ENCODE measurements at places on chromosomes 2 and 18.
A peak's percentile ranks its signal among the peaks of the same experiment; 100 is the strongest.

GRCh38 chr2:96835830-96836229 is 8.0 kb downstream of the ANKRD23 start:
- DNase-seq: no peak

DNA sequence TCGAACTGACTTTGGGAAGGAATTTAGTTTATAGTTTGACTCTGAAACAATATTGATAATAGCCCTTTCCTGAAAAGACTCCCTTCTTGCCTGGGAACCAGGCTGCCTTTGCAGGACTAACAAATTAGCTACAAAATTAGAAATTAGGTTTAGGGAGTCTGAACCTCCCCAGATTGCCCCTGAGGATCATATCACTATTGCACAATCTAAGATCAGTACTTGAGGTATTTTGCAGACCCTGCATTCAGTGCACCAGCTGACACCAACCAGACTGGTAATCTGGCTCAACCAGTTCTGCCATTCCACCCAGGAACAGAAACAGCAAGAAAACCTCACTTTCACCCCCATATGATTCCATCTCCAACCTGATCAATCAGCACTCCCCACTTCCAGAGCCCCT is 131.8 kb upstream of the GALNT5 start:
- no peak for DNase-seq

- DNase-seq: no peak
These were observed 695.3 kb downstream of the SATB2 start for GRCh38 chr2:198762441-198762840.

GRCh38 chr18:33355263-33355662 is 85.3 kb downstream of the CCDC178 start:
- no peak for DNase-seq

DNA sequence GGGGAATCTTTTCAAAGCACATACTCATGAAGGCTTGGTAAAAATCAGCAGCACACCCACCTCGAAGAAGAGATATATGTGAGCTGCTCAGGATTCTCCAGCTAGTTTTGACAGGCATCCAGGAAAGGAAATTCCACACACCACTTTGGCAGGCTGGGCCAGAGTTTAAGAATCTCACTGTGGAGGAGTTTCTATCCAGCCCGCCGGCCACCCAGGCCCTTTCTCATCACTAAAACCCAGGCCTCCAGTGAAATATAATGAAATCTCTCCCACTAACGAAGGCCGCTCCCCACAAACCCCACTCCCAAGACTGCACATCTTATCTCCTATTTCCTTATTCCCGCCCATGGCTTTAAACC is 202.0 kb downstream of the GLI2 start:
- DNase-seq: no peak

DNA sequence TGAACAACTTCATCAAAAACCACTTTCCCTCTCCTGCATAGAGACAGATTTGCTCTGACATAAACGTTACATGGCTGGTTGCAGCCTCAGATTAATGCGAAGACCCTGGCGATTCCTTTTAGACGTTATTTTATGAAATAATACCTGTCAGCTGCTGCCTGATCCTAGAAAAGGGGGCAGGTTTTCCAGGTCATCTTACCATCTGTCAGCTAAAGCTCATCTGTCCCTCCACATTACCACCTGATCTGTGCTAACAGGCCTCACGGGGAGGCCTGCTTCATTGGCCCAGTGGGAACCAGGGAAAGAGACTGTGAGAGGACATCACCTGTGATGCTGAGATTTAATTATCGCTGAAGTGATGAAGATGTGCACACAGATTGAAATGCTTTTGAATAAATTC is 261.0 kb downstream of the ARHGAP15 start:
- no peak for DNase-seq

DNA sequence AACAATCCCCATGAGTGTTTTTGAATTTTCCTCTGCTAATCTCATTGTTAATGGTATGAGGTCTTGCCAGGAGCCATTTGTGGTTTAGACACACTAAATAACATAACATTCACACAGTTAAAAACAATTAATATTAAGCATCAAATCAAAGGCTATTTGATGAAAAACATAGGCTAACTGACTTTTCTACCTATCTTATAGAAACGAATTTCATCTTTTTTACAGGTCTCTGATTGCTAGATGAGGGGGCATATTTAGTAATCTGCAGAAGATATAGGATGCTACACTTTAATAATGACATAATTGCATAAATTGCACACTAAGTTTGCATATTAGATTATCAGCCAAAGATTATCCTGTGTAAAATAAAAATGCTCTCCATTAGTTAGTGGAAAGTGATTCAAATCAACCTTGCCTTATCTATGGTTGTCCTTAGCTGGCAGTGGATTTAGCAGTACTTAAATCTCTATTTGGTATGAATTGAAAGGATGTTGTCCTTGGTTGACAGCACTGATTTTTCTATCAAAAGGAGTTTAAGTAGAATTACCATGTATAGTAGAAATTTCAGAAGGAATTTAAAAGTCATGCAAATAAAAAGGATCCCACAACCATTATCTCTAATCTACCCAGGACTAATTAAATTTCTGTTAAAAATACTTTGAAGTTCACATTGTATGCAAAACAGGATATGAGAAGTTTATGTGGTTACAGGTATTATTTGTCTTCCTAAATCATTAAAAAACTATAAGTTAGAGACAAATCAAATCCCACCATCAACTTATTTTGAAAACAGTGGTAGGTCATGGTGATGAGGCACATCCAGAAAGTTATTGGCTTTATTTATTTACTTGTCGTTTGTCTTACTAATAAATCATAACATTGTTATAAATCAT is 50.6 kb upstream of the SPAG16 start:
- no peak for DNase-seq

- no peak for DNase-seq
These were observed 422 bp downstream of the OBSL1 start for GRCh38 chr2:219570924-219571310.

DNA sequence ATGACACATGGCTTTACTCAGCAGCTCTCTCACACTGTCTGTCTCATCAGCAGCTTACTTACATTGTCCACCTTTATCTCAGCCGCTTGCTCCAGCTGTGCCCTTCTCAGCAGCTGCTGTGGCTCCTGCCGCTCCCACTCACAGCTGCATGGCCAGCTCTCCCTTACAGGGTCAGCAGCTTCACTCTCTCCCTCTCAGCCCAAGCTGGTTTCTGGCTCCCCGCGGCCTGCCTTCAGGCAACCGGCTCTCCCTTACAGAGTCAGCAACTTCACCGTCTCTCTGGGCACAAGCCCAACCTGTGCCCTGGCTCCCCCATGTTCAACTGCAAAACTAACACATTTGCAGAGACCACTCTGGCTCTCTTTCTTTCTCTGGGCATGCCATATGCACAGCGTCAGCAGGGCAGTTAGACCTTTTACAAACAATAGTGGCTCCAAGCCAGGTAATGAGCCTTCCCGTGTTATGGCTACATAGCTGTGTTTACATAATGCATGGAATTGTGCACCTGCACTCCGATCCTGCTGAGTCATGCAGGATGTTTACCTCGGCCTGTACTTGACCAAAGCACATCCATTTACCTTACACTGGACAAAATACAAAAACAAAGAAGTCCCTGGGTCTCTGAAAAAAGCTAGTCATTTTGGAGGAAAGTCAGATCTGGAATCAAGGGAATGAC is 167.3 kb downstream of the DOK6 start:
- no peak for DNase-seq

GRCh38 chr2:182933629-182934028 is 67.2 kb upstream of the FRZB start:
- DNase-seq: no peak

- DNase-seq: no peak
These were observed 271.0 kb upstream of the HS6ST1 start for GRCh38 chr2:128589681-128590080.

GRCh38 chr2:241511091-241511741 is 2.8 kb upstream of the STK25 start:
- DNase-seq: no peak

GRCh38 chr2:23862716-23863426 is 64.1 kb downstream of the ATAD2B start:
- no peak for DNase-seq

- peak; percentile 30 for DNase-seq
These were observed 184.8 kb downstream of the NCK2 start for GRCh38 chr2:105929516-105929915.

DNA sequence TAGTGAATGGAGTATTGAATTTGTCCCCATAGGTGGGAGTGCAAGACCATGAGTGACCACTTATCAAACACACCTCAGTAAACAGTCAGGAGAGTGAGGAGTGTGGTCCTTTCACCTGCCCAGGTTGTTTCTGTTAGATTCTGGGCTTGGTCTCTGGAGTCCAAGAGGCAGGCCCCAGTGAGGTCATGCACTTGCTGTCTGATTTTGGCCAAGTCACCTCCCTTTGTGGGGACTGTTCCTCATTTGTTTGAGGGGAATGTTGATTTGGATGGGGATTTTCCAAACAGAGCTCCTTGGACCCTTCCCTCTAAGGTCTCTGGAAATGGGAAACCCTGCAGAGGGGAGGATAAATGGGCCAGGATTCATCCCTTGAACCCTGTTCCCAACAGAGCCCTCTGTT is 7.3 kb downstream of the IL1RN start:
- peak; percentile 19 for DNase-seq

DNA sequence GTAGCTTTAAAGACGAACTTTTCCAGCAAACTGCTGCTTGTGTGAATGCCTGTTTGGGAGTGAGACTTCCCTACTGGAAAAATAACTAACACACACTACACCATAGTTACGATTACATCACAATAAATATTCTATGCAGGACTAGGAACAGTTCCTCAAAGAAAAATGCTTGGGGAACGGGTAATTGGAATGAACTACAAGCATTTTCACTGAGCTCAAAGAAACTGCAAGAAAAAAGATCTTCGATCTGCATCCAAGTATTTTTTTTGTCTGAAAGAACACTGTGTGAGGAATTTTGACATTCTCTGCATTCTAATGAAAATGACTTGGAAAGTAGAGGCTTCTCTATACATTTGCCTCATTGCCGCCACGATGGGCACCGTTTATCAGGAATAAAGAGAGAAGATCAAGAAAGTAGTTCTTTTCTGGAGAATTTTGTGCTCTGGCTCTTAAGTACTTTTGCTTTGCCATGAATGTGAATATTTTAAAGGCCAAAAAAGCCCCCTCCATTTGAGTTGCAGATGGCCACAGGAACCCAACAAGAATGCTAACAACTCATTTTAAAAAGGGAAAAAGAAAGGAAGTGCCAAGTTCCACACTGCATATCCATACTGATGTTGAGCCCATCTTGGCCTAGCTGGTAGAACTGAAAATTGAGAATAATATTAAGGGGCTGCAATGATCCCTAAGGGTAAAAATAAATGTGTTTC is 13.6 kb downstream of the LYPD1 start:
- DNase-seq: no peak

- DNase-seq: peak; percentile 70
These were observed 73.5 kb downstream of the LIMS1 start for GRCh38 chr2:108607706-108608301.

DNA sequence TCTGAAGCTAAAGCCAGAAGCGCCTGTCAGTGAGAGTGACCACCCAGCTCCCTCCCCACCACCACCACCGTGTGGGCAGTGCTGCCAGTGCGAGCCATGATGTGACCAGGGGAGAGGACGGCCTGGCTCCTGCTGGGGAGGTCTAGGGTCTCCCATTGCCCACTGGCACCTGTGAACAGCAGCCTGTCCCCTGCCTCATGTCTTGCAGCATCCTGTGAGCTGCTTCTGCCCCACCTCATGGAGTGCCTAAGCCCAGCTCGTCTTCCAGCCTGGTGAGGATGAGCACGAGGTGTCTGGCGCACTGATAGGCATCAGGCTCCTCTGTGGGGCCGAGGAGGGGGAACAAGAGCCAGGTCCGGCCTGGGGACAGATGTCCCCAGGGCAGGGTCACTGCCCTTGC is 61.4 kb downstream of the FAM168B start:
- peak; percentile 51 for DNase-seq

DNA sequence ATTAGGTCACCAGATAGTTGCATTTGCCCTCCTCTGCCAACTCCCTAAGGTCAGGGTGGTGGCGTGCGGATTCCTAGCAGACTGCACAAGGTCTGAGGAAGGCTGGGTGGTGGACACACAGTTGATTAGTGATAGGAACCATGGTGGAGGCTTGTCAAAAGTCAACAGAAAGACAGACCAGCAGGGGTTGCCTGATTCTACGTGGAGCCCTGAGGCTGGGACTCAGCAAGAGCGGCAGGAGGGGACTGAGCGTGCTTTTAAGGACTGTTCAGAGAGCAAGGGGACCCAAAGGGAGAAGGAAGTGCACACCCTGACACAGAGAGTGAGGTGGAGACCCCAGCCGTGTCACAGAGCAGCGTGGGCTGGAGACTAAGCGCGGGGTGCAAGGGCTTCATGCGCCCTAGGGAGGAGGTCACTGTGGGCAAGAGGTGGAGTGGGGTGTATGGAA is 513.2 kb downstream of the RNF144A start:
- peak; percentile 57 for DNase-seq

- no peak for DNase-seq
These were observed 83.8 kb downstream of the VIT start for GRCh38 chr2:36780231-36780839.

DNA sequence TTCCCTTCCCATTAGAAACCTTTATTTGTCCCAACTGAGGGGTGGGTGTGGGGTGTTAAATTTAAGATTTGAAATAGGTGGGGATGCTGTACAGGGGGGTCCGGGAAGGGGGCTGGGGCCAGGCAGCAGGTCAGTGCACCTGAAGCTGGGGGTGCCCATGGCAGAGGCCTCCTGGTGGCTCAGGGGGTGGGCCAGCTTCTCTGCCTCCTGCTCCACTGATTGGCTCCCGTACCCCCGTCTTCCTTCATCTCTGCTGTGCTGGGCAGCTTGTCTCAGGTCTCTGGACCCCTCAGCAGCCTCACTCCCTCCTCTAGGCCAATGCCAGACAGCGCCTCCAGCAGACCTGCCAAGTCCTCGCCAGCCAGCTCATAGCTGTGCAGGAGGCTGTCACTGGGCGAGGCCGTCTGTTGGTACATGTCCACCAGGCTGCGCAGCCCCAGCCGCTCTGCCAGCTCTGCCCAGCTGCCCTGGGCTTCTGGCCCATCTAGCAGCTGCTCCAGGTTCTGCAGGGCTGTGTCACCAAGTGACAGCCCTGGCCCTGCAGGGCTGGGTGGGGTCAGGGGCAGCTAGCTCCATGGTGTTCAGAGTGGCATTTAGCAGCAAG is 2.0 kb upstream of the ANKRD62 start:
- no peak for DNase-seq

DNA sequence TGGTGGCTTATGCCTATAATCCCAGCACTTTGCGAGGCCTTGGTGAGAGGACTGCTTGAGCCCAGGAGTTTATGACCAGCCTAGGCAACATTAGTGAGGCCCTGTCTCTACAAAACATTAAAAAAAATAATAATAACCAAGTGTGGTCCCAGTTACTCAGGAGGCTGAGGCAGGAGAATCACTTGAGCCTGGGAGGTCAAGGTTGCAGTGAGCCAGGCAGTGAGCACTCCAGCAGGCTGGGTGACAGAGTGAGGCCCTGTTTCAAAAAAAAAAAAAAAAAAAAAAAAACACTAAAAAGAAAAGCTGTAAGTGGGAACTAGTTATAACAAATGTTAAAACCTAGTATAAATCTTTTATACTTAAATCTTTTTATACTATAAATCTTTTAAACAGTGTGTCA is 146.2 kb upstream of the ITGA4 start:
- DNase-seq: no peak

- DNase-seq: no peak
These were observed 904.8 kb upstream of the CHAC2 start for GRCh38 chr2:52862801-52863200.

Measured in islet precursor cell (in vitro differentiated cells).